ENCODE measurements at places on chromosomes 2 and 18. TPM values are rescaled to one million over a fixed set of nuclear protein-coding genes. Genes with fewer than 3 reads are reported as not detected.

DNA sequence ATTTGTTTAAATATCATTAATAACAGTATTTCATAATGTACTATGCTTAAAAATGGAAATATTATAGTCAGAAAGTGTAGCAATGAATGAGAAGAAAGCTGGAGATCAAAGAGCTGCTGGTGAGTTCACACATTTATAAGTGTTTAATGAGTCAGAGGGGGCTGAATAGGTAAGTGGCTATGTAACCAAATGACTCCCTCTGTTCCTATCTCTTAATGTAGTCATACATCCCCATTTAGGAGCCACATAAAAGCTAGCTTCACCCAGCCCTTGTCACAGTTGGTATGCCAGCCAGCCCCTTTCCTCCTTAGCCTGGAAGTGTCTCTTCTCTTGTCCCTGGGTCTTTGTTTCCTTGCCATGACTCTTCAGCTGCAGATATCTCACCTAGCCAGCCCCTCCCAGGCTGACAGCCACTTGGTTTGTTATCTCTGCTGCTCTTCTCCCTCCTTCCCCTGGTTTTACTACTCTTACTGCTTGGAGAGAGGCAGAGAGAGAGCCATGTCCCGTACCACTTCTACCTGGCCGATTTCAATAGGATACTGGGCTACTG is 438.6 kb upstream of the HNMT start:
- no peak for DNase-seq

- DNase-seq, result no peak
Observed at GRCh38 chr2:178536037-178536436, 55.8 kb downstream of the PLEKHA3 start.

- DNase-seq, result no peak
Observed at GRCh38 chr2:30252723-30253701, 21.7 kb downstream of the LBH start.

CHRNG gene
- total RNA-seq, result not detected

- DNase-seq, result no peak
Observed at GRCh38 chr2:45821558-45822271, 170.2 kb downstream of the PRKCE start.

PAX3 gene
- not detected for total RNA-seq

DNA sequence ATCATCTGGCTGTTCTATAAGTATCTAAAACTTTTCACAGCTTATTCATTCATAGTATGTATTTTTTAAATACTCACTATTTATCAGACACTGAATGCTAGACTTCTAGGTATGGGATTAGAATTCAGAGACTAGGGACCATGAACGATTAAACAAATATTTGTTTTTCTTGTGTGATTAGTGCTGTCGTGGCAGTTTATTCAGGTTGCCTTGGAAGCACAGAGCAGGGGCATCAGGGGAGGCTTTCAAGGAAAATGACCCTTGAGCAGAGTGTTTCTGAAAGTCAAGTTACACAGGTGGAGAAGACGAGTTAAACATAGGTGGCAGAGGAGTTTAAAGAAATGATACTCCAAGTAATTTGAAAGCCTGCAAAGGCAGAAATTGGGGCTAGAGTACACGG is 5.7 kb downstream of the SPOPL start:
- DNase-seq, result no peak

GRCh38 chr2:226836548-226836885 is 663 bp downstream of the RHBDD1 start:
- DNase-seq, result no peak

- no peak for DNase-seq
Observed at GRCh38 chr2:95361216-95361980, 41.1 kb upstream of the FAHD2A start.

DNA sequence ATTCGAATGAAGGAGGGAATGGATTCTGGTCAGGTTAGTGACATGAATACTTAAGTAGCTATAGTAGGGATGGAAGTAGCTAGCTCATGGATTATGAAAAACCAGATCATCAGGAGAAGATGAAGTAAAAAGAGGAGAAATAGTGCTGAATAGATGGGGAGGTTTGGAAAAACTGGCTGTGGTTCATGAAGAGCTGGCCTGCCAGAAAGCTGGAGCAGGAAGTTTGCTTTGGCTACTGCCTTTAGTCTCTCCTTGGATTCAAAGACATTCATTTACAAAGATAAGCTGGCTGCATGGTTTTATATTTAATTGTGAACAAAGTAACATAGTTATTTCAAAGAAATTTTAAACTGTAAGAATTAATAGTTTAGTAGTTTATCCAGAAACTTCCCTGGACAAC is 567.0 kb downstream of the RIT2 start:
- DNase-seq, result no peak

DNA sequence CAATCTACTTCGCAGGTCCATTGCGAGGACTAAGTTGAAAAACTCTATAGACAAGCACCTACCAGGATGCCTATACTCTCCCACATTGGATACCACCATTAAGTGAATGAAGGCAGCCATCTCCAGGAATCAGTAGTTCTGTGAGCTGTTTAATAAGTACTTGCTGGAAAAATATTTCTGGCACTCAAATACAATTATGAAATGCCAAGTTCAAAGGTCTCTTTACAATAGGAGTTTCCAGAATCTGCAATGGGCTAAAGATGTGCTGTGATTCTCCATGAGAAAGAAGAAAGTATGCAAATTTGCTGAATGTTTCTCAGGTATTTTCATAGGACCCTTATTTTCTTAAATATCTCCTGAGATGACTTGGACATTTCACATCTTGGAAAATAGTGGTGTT is 103.0 kb downstream of the AP1S3 start:
- no peak for DNase-seq

GRCh38 chr2:44582363-44583008 is 220.7 kb downstream of the CAMKMT start:
- no peak for DNase-seq

GRCh38 chr2:61710711-61711110 is 143.1 kb downstream of the FAM161A start:
- no peak for DNase-seq

DNA sequence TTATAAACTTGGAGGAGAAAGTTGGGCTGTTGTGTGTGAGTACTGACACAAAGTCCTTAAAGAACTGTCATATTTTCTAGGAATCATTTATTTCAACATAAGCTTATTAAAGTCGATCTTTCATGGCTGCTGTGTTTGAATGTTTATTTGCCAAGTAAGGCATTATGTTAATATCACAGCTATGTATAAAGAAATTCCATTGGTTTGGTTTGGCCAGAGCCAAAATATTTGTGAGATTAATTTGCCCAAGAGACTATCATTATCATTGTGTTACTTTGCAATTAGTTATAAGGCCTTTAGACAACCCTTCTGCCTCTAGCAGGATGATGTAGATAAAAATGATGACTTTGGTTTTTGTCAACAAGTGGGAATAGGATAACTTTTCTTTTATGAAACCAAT is 240.6 kb upstream of the NT5C1B start:
- no peak for DNase-seq

DNA sequence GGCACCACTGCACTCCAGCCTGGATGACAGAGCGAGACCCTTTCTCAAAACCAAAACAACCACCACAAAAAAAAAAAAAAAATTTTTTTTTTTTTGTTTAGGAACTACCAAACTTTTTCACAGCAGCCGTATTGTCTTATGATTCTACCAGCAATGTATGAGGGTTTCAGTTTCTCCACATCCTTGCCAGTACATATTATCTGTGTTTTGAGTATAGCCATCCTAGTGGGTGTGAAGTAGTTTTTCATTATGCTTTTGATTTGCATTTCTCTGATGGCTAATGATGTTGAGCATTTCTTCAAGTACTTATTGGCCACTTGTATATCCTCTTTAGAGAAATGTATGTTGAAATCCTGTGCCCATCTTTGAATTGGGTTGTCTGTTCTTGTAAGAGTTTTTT is 51.7 kb downstream of the COX7A2L start:
- no peak for DNase-seq

GRCh38 chr2:164593959-164594358 is 27.3 kb downstream of the GRB14 start:
- no peak for DNase-seq

DNA sequence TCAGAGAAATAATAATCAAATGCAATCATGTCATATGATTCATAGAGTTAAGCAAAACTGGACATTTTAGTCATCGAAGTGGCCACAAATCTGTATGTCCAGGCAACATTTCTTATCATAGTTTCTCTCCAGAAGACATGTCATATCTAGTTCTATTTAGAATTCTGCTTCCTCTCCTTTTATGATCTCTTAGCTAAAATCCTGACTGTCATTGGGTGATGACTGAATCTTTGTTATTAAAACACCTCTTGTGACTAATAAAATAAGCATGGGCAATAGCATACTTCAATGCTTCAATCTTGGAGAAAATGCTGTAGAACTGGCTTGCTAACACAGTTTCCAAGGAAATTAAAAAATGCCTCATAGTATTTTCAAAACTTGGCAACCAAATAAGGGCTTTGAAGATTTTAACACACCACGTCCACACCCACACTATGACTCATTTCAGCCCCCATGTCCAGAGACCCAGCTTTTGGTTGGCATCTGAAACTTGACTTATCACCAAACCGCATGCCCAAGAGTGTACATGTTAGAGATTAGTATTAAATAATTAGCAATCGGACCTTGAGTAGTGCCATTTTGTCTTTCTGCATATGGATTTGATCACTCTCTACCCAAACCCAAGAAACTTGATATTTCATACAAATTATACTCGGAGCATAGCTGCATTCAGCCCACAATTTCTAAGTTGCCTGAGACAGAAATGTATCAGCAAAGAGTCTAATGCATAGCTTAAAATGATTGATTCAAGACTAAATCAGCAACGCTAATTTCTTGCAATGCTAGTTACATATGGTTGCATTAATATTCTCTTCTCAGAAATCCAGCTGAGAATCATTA is 106.5 kb upstream of the ETAA1 start:
- no peak for DNase-seq

DNA sequence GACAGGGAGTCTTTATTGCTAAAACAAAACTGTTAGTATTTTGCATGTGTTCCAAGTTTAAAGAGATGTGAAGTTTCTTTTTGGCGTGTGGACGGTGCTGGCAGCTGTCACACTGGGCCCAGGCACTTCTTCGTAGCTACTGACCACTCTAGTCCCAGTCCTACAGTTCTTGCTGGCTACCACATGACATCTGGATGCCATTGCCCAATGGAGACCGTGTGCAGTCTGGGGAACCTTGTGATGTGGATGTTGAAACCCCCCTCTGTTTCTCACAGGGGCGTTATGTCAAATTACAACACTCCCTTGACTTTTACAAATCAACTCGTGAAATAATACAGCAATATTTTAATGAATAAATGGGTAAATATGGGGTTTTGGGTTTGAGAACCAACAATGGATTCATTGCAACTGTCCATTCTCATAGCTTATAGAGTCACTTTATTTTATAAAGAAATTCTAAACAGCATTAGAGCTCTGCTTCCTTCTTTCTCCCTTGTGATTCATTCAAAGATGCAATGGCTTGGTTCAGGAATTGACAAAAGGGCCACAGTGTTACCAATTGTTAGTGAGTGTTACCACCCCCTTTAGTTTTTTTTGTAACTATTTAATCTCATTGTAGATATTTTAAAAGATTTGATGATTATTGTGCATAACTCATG is 1.2 kb downstream of the GPD2 start:
- DNase-seq, result no peak

BMP10 gene
- 0.35 TPM for total RNA-seq

GRCh38 chr2:177036747-177037146 is 175.8 kb upstream of the HNRNPA3 start:
- no peak for DNase-seq

CCDC102B gene
- 3.9 TPM for total RNA-seq

- DNase-seq, result no peak
Observed at GRCh38 chr18:48868468-48869466, 82.0 kb downstream of the SMAD7 start.
